Neural progenitor cell (in vitro differentiated cells): ENCODE measurements at places on chromosomes 12 and 14.

GRCh38 chr12:10873378-10873777 lies 10.7 kb downstream of the PRH1 start:
- DNase-seq = no peak

GRCh38 chr14:99744873-99745224 lies 48.4 kb upstream of the EML1 start:
- DNase-seq = no peak

- DNase-seq = no peak
Measured at GRCh38 chr12:115230606-115231005, 546.6 kb upstream of the TBX3 start.

- no peak for DNase-seq
Measured at GRCh38 chr12:49921936-49922335, 18.2 kb upstream of the FAIM2 start.

DNA sequence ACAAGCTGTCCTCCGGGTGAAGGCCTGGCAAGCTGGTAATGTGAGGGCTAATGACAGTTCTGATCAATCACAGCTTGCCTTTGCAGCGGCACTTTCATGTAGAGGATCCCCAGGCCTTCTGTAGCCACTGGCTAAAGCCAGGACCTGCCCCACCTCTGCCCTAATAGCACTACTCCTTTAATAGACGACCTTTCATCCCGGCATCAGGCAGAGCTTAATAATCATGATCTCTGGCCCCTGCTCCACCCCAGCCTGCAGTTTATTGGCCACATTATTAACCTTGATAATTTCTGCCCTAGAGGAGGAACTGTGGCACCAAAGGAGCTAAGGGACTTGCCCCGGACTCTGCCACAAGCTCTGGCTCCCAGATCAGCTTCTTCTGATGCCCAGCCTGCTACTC lies 142.3 kb upstream of the TBX3 start:
- no peak for DNase-seq

DNA sequence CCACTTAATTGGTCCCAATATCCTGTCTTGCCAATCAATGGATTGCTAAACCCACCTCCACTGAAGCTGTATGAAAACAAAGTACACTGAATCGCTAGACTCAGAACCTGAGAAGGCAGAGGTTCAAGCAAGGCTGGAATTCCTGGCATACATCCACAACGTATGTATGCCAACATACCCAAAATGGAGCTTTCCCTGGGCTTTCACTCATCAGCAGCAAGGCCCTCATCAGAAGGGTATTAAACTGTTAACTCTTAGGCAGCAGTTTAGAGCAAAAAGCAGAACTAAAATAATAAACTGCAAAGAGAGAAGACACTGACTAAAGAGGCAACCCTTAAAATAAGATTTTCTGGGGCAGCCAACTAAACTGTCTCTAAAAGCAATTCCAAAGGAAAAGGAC lies 13.6 kb downstream of the MED13L start:
- peak; percentile 44 for DNase-seq

DNA sequence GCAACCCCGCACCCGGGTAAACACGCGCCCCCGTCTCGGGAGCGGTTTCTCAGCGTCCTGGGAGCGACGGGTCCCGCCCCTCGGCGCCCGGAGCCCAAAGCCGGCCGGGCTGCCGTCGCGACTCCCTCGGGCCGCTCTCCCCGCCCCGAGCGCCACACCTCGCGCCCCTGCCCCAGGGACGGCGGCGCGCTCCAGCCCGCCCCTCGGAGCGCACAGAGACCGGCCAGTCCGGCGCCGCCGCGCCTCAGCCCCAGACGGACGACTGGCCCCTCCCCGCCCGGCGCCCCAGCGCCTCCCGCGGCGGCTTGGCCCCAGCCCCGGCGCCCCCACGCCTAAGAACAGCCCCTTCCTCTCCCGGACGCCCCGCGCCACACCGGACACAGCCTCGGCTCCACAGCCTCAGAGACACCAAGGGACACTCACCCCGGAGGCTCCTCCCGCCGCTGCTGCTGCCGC lies 411 bp downstream of the BTBD7 start:
- peak; percentile 85 for DNase-seq

DNA sequence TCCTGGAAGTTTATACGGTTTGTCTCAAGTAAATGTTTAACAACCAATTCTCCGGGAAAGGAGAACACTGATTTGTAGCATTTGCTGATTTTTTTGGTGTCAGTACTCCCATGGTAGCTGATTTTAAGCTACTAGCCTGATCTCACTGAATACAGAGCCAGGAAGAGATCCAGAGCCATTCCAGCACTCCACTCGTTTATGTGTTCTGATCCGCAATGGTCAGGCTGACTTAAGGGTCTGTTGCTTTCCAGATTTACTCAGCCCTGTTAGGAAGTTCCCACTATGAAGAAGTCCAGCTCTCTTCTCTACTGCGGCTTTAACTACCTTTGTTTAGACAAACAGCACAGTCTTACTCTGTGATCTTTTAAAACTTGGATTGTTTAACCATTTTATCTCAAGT lies 38.0 kb upstream of the NID2 start:
- no peak for DNase-seq

DNA sequence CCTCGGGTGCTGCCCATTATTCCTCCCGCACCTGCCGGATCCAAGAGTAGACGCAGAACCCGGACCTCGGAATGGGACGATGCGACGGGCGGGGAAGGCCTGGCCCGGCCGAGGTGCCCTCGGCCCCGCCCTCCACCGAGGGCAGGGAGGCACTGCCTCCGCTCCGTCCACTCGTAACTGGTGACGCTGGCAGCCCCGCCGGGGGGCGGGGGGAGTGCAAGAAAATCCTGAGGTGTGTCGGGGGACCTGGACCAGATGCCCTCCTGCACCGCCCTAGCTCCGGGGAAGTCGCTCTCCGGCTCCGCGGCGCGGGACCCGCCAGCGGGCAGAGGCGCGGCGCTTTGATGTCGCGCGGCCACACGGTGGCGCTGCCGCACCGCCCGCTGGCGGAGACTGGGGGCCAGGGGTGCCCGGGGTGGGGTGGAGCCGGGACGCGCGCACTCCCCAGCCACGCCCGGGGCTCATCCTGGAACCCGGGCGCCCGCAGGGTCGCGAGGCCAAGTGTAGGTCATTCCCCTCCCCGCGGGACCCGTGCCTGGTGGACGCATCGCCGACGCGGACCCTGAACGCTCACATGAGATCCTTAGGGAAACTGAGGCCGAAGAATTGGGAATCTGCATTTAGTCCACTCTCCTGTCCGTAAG lies 202.8 kb downstream of the TTC8 start:
- DNase-seq = peak; percentile 84

GRCh38 chr12:98373025-98373554 lies 142.3 kb upstream of the TMPO start:
- DNase-seq = peak; percentile 73

DNA sequence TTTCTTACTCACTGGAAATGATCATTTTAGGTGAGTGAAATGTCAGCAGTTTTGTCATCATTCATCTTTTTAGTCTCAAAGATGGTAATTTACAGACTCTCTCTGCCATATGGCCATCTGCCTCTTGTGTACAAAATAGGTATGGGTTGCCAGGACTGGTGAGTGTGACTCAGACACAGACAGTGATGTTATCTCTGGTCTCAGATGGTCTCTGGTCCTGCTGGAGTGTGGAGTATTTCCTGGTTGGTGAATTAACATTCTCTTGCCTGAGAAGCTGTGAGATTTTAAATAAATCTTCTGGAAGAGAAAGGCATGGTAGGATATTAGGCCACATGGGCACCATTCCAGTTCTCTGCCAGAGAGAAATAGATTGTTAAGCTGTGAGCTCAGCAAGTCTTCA lies 207.0 kb downstream of the ATP23 start:
- no peak for DNase-seq

GRCh38 chr14:85124631-85125290 lies 405.2 kb upstream of the FLRT2 start:
- no peak for DNase-seq

- DNase-seq = no peak
Measured at GRCh38 chr12:82406651-82407050, 48.3 kb downstream of the METTL25 start.

- peak; percentile 13 for DNase-seq
Measured at GRCh38 chr14:66403183-66403582, 83.0 kb upstream of the CCDC196 start.

- peak; percentile 63 for DNase-seq
Measured at GRCh38 chr14:91888641-91889476, 21.5 kb upstream of the TC2N start.

- DNase-seq = no peak
Measured at GRCh38 chr12:132548430-132549058, 58.6 kb downstream of the FBRSL1 start.

DNA sequence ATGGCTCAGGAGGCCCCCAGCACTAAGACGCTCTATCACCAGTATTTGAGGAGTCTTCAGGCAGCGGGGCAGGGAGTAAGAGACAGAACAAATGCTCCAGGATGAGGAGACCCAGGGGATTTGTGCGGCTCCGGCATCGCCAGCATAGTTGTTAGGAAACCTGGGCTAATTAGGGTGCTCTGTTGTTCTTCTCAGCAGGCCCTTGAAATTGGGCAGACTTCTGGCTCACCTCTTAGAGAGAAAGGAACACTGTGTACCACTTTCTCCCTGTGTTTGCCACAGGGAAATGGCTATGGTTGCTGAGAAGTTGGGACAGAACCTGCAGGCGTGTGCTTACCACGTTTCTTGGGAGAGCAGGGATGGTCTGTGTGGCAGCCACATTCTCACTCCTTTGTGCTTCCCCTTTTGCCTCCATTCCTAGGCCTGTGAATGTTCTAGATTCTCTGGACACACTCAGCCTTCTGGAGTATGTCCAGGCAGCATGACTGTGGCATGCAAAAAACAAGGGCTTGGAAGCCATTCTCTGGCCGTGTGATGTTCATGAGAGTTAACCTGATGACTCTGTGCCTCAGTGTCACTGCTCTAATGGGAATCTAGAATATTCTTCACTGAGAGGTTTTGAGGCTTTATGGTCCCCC lies 109.0 kb downstream of the CHST11 start:
- DNase-seq = no peak

- no peak for DNase-seq
Measured at GRCh38 chr12:38151991-38152700, 164.4 kb upstream of the ALG10B start.

DNA sequence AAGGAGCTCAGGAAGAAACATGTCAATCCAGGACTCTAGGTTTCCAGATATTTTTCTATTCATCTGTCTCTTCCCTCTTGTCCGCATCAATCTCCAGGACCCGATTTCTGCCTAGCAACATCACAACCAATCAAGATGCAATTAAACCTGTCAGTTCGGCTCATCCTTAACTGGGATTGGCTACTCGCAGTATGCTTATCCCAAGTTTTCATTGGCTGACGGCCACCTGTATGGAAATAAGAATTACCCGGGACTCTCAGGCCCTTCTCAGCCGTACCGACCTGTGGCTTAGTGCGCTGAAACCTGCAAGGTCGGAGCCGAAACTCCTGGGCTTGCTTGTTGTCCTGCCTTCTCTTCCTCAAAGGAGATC lies 20.4 kb upstream of the ATP5MC2 start:
- peak; percentile 94 for DNase-seq

GRCh38 chr12:52896190-52897100 lies 8.4 kb downstream of the KRT8 start:
- DNase-seq = no peak

DNA sequence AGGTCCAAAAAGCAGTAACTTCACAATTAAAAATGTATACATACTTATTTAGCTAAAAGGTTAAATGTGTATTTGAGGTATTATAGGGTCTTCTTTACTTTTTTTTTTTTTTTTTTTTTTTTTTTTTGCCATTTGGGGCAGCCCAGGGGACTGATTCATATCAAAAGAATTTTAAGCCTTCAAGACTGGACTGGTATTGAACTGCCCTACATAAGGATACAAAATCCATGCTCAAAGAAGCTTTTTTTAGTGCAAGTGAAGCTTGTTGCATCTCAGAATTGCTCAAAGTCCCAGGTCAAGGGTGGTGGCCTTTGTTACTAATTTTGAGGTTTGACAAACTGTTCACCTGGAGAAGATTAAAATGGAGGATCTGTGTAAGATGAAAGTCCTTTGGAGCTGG lies 124.0 kb downstream of the APAF1 start:
- no peak for DNase-seq

DNA sequence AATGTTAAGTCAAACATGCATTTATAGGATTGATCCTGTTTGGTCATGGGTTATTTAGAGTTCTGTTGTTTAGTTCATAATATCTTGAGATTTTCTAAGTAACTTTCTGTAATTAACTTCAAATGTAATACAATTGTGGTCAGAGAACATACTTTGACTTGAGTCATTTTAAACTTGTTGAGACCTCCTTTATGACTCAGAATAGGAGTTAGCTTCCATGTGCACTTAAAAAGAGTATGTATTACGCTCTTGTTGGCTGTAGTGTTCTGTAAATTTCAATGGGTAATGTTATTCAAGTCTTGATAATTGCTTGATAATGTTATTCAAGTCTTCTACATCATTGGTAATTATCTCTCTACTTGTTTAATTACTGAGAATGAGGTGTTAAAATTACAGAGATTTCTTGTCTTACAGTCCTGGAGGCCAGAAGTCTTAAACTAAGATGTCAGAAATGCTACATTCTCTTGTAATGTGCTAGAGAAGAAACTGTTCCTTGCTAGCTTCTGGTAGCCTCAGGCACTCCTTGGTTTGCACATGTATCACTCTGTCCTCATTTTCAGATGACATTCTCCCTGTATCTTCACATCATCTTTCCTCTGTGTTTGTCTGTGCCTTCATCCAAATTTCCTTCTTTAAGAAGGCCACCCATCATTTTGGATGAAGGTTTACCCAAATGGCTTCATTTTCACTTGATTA lies 197.3 kb downstream of the TMTC3 start:
- DNase-seq = no peak

GRCh38 chr14:46256381-46256780 lies 395.2 kb downstream of the RPL10L start:
- DNase-seq = no peak

DNA sequence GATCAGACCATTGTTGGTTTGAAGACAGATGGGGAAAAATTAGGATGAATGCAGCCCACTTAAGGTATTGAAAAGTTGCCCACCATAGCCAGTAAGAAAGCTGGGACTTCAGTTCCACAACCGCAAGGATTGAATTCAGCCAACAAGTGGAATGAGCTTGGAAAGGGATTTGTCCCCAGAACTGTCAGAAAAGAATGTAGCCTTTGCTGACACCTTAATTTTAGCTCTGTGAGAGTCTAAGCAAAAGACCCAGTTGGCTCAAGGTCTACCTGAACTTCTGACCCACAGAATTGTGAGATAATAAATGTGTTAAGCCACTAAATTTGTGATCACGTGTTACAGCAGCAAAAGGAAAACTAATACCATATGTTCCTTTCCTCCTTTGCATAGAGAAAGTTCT lies 29.4 kb downstream of the PPFIA2 start:
- no peak for DNase-seq
